NCI-H526 (cell line): ENCODE measurements at places on chromosomes 7 and 10.

DNA sequence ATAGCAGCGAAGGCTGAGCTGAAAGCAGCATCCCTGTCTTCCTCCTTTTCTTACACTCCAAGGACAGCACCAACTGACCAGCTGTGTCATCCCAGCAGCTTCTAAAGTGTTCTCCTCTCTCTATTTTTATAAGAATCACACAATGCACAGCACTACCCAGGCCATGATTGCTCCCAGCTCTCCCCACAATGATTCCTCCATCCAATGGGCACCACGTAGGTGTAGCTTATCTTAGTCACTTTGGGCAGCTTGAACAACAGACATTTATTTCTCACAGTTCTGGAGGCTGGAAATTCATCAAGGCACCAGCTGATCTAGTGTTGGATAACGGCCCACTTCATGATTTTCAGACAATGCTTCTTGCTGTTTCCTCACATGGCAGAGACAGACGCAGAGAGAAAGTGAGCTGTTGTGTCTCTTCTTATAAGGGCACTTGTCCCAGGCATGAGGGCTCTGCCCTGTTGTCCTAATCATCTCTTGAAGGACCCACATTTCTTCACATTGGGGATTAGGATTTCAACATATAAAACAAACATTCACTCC lies 92.0 kb upstream of the CDC14C start:
- no peak for DNase-seq

GRCh38 chr7:131186816-131187215 lies 140.9 kb upstream of the MKLN1 start:
- DNase-seq = no peak

DNA sequence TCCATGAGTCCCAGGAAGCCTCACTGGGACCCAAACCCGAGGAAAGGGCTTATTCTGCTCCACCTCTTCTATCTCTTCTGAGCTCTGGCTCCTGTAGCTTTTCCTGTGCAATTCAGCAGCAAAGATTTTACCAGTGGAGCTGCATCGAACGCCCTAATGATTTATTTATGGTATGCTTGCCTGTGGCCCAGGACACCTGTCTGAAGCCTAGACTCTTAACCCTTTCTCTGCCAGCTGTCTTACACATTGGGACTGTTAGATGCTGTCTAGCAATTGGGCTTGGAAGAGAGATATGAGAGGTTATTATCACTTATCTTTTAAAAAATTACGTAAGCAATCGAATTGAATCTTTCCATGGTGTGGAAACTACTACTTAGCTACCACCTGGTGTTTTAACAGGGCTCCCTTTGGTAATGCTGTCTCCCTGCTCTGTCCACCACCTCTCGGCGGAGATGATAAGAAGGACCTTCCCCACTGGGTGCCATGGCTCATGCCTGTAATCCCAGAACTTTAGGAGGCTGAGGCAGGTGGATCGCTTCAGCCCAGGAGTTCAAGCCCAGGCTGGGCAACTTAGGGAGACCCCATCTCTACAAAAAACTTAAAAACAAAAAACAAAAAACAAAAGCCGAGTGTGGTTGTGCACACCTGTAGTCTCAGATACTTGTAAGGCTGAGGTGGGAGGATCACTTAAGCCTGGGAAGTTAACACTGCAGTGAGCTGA lies 8.8 kb downstream of the ACSL5 start:
- DNase-seq = no peak

- DNase-seq = no peak
These were observed 6.1 kb upstream of the PDGFA start for GRCh38 chr7:525740-526139.

GRCh38 chr10:4205113-4205512 lies 420.1 kb upstream of the KLF6 start:
- DNase-seq = no peak

DNA sequence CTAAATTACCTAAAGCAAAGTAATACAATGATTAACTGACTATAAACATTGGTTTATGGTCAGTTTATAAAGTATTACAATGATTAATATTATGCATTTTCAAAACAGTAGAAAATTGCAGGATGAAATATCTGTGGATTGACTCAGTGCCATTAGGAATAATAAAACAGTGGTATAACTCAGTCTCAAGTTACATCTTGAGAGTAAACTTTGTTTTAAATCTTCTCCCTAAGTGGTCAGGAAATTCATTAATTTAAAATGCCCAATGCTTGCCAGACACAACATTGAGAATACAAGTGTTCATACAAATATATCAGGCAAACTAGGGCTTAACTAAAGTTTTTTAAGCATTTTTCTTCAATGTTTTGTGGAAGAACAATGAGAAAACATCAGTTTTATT lies 257.8 kb downstream of the ETV1 start:
- DNase-seq = no peak

- DNase-seq = no peak
These were observed 990 bp downstream of the CALML3 start for GRCh38 chr10:5525561-5526341.

DNA sequence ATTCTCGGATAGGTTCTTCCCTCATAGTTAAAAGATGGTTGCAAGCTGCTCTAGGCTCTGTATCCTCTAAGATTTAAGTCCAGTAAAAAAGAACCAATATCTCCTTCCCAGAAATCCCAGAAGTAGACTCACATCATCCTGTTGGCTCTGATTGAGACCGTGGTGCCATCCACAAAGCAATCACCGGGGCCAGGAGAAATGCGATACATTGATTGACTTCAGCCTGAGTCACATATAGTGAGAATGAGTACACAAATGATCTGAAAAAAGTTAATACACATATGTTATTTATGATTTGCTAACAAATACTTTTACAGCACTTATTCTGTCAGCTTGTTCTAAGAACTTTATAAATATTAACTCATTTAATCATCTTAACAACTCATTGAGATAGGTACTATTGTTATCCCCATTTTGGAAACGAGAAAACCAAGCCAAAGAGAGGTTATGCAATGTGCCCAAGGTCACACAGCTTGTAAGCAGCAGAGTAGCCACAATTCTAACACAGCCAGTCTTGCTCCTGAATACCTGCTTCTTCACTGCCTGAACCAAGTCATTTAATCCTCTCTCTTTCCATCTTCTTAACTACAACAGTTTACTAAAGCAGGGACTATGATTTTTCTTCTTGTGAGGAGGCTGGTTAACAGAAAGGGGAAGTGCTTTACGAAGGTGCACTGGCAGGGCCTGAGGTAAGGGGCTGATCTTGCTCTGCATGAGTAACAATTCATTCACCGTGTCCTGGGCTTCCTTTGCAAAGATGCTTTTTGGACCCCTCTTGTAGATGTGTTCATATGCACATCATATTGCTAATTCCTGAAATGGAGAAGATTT lies 177.0 kb downstream of the REEP3 start:
- no peak for DNase-seq

- DNase-seq = no peak
These were observed 356.9 kb downstream of the FGFR2 start for GRCh38 chr10:121241337-121241736.

DNA sequence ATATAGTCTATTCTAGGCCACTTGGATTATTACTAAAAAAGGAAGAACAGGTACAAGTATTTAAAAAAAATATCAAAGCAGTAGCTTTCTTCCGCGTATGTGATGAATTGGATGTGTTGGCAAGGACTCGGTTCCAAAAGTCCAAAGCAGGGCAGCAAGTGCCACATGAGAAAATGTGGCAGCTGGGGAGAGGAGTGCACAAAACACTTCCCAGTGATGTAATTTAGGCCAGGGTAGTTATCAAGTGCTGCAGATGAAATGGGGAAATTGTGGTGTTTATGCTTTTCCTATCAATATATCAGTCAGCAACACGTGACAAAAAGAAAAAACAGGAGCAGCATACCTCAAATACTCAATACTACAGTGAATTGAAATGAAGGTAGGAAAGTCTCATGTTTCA lies 7.0 kb downstream of the RHOBTB1 start:
- DNase-seq = no peak

DNA sequence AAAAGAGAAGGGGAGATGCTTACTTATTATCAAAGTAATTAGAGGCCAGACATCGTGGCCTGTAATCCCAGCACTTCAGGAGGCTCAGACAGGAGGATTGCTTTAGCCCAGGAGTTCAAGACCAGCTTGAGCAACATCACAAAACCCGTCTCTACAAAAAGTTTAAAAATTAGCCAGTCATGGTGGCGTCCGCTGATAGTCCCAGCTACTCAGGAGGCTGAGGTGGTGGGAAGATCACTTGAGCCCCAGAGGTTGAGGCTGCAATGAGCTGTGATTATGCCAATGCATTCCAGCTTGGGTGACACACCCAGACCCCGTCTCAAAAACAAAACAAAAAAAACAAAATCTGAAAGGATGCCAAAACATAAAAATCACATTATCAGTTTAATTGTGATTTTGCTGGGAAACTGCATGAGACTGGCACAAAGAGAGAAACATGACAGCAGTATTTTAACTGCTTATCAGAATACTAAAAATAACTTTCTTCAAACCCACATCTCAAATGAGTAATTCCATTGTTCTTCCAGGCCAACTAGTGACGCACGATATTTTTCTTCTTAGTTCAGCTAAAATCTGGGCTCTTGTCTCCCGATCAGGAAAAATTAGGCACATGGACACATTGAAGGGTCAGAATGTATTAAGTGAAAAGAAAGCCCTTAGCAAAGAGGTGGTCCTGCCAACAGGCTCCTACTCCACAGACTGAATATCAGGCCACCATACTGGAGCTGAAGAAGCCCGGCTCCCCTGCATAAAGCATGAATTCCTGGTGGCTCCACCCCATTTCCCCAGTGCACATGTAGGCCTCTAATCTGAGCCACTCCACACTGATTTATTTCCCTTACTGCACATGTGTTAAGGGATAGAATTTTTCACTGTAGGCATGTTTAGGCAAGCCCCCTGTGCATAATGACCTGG lies 9.6 kb upstream of the CCM2 start:
- DNase-seq = no peak

DNA sequence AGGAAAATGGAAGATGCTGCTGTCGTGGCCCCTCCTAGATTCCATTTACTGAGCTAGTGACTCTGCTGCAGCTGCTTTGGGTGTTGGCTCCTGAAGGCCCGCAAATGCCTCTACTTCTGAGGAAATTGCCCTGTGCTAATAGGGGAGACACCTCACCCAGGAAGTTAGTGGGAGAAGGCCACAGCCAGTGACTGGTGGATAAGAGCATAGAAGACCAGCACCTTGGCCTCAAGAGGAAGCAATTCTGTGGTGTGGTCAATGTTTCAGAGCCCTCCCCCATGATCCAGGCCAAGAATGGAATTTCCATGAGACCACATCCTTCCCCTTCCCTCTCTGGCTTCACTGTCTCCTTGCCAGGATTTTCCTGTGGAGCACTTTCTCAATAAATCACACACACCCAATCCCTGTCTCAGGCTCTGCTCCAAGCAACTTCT lies 25.0 kb upstream of the FZD1 start:
- DNase-seq = no peak

- DNase-seq = no peak
These were observed 7.1 kb upstream of the NOD1 start for GRCh38 chr7:30485667-30486066.

DNA sequence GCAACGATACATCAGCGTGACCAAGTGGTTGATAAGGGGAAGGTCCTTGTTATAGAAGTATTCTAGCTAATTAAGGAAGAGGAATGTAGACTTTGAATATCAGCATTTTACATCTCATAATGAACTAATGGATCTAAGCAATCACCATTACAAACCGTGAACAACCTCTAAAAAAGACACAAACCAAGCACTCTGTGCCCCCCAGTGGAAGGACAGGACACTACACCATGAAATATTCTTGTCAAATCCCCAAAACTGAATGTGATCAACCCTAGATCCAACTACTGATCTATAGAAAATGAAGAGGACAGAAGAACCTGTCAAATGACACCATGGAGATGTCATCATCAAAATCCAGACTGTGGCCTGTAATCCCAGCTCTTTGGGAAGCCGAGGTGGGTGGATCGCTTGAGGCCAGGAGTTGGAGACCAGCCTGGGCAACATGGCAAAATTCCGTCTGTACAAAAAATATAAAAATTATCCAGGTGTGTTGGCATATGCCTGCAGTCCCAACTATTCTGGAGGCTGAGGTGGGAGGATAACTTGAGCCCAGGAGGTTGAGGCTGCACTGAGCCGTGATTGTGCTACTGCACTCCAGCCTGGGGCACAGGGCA lies 111.3 kb upstream of the CARD11 start:
- DNase-seq = peak; percentile 70

DNA sequence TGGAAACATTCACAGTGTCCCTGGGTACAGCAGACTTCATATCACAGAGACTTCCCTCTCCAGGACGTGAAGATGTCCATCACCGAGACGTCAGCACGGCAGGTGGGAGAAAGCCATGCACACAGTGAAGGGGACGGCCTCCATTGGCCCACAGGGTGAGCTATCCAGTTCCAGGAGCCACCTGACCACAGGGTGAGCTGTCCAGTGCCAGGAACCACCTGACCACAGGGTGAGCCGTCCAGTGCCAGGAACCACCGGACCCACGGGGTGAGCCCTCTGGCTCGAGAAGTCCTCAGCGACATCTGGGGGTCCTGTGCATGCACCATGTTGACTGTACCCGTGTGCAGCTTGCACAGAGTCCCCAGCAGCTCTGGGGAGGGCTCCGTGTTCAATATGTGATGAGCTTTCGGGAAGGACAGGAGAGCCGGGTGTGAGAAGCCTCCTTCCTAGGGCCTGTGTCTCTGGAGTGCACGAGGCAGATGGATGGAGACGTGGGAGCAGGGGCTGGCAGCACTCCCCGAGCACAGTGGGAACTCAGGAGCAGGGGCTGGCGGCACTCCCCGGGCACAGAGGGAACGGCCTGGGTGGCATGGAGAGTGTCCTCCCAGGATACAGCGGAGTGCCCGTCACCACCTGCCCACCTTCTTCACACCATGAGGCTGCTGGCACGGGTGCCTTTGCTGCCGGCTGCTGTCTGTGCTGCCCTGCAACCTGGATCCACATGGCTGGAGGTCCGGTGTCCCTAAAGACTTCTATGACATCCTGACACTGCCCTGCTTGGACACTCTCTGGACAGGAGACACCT lies 616.2 kb downstream of the DNAJB6 start:
- no peak for DNase-seq

- no peak for DNase-seq
These were observed 1168.7 kb upstream of the CELF2 start for GRCh38 chr10:9848981-9849380.

DNA sequence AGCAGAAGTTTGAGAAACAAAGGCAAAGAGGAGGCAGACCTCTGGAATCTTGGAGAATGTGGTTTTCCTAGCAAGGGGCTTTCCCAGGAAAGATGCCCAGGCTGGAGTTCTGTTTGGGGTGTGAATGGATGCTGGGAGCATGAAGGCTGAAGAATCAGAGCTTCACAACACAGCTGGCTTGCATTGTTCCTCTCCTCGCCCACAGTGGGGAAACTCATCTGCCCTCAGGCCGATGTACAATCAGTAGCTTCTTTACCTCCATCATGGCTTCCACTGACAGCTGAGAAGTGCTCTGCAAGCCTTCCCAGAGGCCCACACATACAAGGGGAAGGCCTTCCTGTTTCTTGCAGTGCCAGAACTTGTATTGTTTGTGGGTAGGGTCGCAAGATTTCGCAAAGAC lies 90.8 kb upstream of the HECTD2 start:
- DNase-seq = no peak

DNA sequence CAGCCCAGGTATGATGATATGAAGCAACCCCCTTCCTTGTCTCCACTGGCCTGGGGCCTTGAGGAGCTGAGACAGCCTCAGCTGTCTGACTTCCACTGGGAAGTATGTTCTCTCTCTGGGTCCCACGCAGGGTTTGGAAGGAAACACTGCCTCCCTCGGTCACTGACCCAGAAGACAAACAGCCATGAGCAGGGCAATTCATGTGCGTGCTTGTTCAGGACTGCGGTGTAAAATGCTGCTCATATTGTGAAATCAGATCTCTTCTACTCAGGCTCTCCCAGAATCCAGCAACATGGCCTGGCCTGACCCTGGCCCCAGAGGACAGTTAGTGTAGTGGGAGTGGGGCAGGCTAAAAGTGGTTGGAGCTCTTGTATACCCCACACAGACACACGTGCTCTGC lies 2.8 kb downstream of the CLCN1 start:
- DNase-seq = no peak
